Type B pancreatic cell (in vitro differentiated cells): ENCODE measurements at places on chromosomes 1 and 21.

DNA sequence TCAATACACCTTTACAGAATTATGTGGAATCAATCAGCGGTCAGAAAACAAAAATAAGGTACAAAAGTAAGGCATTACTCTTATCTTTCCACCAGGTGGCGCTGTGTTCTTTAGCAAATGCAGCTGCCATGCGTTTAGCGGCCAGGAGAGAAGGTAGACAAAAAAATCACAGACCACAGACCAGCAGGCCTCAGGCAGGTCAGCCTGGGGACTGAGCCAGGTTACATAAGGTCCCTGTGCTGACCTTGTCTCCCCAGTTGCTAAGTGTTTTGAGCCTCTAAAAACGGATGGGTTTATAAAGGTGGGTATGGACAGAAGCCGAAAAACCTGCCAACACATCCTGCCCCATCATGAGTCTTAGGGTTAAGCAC lies 2.8 kb downstream of the RGS16 start:
- no peak overlapping the region for H3K4me3 ChIP-seq
- no peaks in the 10 kb centered on the region for H3K36me3 ChIP-seq
- no peak overlapping the region for H3K27ac ChIP-seq
- no peak for DNase-seq

- no peak for DNase-seq
- no peak overlapping the region for H3K27ac ChIP-seq
- H3K27me3 ChIP-seq, result no peaks in the 10 kb centered on the region
- H3K36me3 ChIP-seq, result no peaks in the 10 kb centered on the region
- no peak overlapping the region for H3K4me3 ChIP-seq
Observed at GRCh38 chr1:69401879-69402278, 165.8 kb upstream of the LRRC7 start.

- no peak for DNase-seq
- no peaks in the 10 kb centered on the region for H3K36me3 ChIP-seq
- no peaks in the 10 kb centered on the region for H3K4me1 ChIP-seq
- no peak overlapping the region for H3K4me3 ChIP-seq
- H3K27me3 ChIP-seq, result no peaks in the 10 kb centered on the region
- no peak overlapping the region for H3K27ac ChIP-seq
Observed at GRCh38 chr1:244634546-244634945, 18.4 kb upstream of the DESI2 start.

DNA sequence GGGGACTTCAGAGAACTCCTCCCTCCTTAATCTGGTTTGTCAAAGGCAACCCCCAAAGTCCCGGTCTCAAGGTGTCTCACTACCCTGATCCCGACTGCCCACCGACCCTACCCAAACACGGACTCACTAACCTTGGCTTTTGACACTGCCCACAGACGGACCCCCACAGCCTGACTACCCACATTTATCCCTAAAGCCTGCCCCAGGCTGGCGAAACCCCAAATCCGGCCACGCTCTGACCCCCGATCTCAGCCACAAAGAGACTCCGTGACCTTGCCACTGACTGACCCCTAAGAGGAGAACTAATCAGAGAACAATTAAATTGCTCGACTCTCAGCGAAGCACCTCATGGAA lies 5.2 kb downstream of the ID3 start:
- DNase-seq, result no peak
- peak overlapping the region; percentile 85 for H3K4me3 ChIP-seq
- peaks cover 15% of the 10 kb centered on the region for H3K36me3 ChIP-seq
- H3K27ac ChIP-seq, result peak overlapping the region; percentile 93
- peaks cover 52% of the 10 kb centered on the region for H3K4me1 ChIP-seq
- peaks cover 8% of the 10 kb centered on the region for H3K27me3 ChIP-seq

- no peak for DNase-seq
- peak overlapping the region; percentile 56 for H3K4me3 ChIP-seq
- no peaks in the 10 kb centered on the region for H3K27me3 ChIP-seq
- H3K27ac ChIP-seq, result peak overlapping the region; percentile 87
- no peaks in the 10 kb centered on the region for H3K36me3 ChIP-seq
Observed at GRCh38 chr1:204081164-204081790, 8.4 kb downstream of the SOX13 start.

DNA sequence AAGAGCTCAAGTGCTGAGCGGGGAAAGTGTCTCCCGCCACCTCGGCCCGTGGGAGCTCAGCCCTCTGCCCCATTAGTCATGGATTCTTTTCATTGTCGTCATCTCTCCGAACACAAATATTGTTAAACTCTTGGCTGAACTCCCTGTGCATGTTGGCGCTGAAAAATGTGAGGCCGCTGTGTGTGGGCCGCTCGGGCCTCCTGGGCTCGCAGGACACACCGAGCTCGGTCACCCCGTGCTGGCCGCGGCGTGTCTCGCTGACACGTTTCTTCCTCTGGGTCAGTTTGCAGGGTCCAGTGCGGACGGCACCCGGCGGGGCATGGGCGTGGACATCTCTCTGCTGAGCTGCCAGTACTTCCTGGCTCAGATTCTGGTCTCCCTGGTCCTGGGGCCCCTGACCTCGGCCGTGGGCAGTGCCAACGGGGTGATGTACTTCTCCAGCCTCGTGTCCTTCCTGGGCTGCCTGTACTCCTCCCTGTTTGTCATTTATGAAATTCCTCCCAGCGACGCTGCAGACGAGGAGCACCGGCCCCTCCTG lies 25.6 kb downstream of the SLC45A1 start:
- H3K27ac ChIP-seq, result no peak overlapping the region
- peaks cover 5% of the 10 kb centered on the region for H3K36me3 ChIP-seq
- H3K4me3 ChIP-seq, result no peak overlapping the region
- no peak for DNase-seq
- no peaks in the 10 kb centered on the region for H3K27me3 ChIP-seq
- peaks cover 6% of the 10 kb centered on the region for H3K4me1 ChIP-seq

GRCh38 chr1:27616441-27616840 lies 12.5 kb upstream of the AHDC1 start:
- no peak overlapping the region for H3K4me3 ChIP-seq
- H3K4me1 ChIP-seq, result peaks cover 9% of the 10 kb centered on the region
- no peak overlapping the region for H3K27ac ChIP-seq
- H3K27me3 ChIP-seq, result peaks cover 4% of the 10 kb centered on the region
- DNase-seq, result no peak

- DNase-seq, result peak; percentile 80
- H3K4me3 ChIP-seq, result no peak overlapping the region
- H3K27ac ChIP-seq, result no peak overlapping the region
- peaks cover 6% of the 10 kb centered on the region for H3K4me1 ChIP-seq
Observed at GRCh38 chr1:182069028-182069466, 7.5 kb upstream of the ZNF648 start.
